ENCODE measurements at places on chromosomes 16 and 17.

GRCh38 chr16:68995011-68995504 is 110.4 kb upstream of the HAS3 start:
- no peak for DNase-seq

- DNase-seq, result no peak
Observed at GRCh38 chr17:67021196-67021595, 23.2 kb upstream of the CACNG1 start.

GRCh38 chr16:4051591-4051990 is 64.7 kb downstream of the ADCY9 start:
- DNase-seq, result no peak

GRCh38 chr16:2473999-2474876 is 689 bp upstream of the TBC1D24 start:
- no peak for DNase-seq

DNA sequence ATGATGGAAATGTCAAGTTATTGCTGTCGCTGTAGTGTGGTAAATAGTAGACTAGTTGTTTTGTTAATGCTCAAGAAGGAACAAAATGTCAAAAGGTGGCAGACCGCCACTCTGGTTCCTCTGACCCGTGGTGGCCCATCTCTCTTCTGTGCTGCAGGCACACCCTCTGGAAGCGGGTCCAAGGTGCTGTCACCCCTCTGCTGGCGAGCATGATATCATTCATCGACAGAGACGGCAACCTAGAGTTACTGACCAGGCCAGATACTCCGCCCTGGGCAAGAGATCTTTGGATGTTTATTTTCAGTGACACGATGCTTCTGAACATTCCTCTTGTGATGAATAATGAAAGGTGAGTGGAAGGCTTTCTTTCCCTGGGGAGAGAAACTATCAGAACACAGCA is 56.8 kb upstream of the ENDOV start:
- no peak for DNase-seq

DNA sequence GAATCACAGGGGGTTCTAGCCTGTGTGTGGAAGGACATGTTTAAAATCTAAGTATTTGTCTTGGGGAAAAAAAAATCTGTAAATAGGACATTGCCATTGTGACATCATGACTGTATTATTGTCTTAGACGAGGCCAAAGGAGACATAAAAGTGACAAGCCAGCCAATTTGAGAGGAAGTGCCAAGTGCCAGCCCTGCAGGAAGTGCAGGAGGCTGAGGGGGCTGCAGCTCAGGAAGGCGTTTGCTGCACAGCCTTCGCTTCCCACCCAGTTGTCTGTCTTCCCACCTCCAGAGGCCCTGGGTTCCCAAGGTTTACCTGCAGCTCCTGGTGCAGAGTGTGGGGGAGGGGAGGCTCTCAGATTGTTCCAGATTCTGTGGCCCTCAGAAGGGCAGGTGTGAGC is 1.3 kb downstream of the ADCY7 start:
- DNase-seq, result no peak

GRCh38 chr17:32264140-32264799 is 1.4 kb upstream of the RHBDL3 start:
- no peak for DNase-seq

DNA sequence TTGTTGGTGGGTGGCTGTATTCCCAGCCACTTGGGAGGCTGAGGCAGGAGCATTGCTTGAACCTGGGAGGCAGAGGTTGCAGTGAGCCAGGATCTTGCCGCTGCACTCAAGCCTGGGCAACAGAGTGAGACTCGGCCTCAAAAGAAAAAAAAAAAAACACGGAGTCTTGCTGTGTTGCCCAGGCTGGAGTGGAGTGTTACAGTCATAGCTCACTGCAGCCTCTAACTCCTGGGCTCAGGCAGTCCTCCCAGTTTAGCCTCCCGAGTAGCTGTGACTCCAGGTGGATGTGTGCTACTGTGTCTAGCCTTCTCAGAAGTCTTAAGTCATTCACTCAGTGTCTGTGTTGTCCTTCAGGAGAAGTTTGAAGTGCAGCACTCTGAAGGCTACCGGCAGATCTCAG is 27.4 kb downstream of the NDE1 start:
- DNase-seq, result no peak

DNA sequence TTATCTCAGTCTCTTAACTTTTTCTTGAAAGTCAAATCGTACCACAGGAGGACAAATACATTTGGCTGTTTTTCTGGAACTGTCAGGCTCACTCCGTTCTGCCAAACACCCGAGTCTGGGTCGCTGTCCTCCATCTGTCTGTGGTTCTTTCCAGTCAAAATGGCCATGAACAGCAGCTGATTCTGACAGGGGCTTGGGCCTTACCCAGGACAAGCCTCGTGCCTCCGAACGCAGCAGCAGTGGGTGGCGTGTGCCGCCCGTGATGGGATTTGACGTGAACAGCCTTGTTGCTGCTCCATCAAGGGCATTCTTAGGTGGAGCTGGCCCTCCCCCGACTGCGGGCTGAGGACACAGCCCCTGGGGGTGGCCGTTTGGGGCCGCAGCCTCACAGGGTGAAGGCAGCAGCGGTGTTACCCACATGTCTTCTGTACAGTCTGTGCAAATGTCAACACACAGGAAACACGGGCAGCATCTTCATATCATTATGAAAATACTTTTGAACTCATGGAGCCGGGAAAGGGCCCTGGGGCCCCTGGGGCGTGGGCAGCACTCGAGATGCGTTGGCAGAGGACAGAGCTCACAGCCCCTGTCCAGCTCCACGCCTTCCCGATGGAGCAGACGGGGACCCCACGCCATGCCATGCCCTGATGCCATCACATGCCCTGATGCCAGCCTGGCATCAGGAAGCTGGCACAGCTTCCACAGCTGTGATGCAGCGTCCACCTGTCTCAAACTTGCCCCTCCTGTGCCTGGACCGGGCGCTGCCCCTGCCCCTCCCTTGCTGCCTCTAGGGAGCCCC is 8.6 kb upstream of the ACSF3 start:
- DNase-seq, result no peak

GRCh38 chr17:82943751-82944150 is 103.9 kb upstream of the ZNF750 start:
- no peak for DNase-seq

- no peak for DNase-seq
Observed at GRCh38 chr16:16137110-16137509, 86.2 kb downstream of the ABCC6 start.

- DNase-seq, result no peak
Observed at GRCh38 chr16:8795091-8795490, 2.3 kb downstream of the TMEM186 start.

GRCh38 chr17:64658931-64659330 is 3.2 kb downstream of the SMURF2 start:
- DNase-seq, result no peak

GRCh38 chr17:59790910-59791309 is 83.5 kb downstream of the VMP1 start:
- no peak for DNase-seq

DNA sequence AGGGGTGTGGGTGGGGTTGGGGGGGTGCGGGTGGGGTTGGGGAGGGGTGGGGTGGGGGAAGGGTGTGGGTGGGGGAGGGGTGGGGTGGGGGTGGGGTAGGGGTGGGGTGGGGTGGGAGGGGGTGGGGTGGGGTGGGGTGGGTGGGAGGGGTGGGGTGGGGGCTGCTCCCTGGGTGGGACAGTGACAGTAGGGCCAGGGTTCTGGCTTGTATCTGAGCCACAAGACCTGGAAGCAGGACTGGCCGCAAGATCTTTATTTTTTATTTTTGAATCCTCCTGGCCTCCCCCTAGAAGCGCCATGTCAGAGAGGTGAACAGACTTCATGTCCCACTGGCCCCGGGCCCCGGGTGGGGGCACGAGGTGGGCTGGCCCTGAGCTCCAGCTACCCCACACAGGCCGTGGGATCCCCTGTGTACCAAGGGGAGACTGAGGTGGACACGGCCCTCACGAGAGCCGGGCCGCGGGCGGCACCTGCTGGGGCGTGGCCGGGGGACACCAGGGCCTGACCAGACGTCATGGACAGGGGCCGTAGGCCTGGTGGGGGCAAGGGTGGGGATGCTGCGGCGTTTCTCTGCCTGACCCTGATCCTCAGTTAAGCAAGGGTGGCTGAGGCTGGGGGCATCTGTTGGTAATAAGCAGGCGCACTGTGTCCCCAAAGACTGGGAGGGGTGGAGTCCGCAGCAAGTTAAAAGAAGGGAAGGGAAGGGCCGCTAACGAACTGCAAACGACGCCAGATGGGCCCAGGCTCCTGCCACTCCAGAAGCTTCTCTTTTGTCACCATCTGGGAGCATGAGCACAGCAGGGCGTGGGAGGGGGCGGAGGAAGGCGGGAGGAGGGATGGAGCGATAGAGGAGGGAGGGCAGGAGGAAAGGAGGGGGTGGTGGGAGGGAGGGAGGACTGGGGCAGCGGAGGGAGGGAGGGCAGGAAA is 22.3 kb upstream of the PABPN1L start:
- no peak for DNase-seq

DNA sequence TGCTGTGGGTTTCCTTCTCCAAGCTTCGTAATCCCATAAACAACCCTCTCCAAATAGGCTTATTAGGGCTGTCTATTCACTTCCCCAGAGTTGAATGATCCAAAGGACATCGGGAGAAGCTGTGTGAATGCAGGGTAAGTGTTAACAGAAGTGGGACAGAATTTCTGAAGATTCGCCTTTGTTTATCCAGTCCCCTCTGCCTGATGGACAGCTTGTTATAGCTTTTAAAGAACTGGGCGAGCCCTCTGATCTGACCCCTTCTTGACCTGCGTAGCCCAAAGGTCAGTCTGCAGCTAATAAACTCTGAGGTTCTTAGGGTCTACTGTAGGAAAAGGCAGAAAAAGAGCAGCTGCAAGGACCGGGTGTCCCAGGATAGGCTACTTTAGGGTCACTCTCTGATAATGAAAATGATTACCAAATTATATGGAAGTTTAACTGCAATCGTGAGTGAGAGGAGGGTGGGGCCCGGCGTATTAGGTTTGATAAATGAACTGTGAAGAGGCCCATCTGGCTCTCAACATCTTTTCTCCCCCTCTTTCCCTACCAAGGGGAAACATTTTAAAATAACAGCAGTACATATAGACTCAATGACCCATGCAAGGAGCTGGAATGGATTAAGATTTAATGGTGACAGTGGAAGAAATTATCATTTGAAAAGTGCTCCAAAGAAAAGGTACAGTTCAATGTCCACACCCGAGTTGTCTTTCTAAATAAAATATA is 233.4 kb downstream of the FTO start:
- no peak for DNase-seq

DNA sequence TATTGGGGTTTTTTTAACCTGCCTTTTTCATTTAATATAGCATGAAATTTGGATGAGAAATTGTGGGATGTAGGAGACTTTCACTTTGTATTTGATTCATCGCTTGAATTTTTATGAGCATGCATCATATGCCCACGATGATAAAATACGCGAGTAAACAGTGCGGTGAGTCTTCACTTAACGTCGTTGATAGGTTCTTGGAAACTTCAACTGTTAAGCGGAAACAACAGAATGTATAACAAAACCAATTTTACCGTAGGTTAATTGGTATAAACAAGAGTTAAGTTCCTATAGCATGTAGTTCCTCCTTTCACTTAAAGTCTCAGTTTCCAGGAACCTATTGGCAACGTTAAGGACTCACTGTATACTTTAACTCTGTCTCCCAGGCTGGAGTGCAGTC is 28.7 kb downstream of the MMP15 start:
- DNase-seq, result no peak

Data from amygdala (tissue), 56 donors.